ENCODE measurements at places on chromosomes 5 and 9.

- no peak for DNase-seq
- no peak overlapping the region for H3K4me3 ChIP-seq
- no peak overlapping the region for H3K27ac ChIP-seq
Observed at GRCh38 chr9:70117835-70118319, 74.2 kb downstream of the MAMDC2 start.

- no peaks in the 10 kb centered on the region for H3K27me3 ChIP-seq
- H3K4me1 ChIP-seq, result no peaks in the 10 kb centered on the region
- H3K36me3 ChIP-seq, result no peaks in the 10 kb centered on the region
- H3K27ac ChIP-seq, result no peak overlapping the region
- no peak overlapping the region for H3K4me3 ChIP-seq
Observed at GRCh38 chr9:68505681-68506409, 34.8 kb downstream of the TMEM252 start.

DNA sequence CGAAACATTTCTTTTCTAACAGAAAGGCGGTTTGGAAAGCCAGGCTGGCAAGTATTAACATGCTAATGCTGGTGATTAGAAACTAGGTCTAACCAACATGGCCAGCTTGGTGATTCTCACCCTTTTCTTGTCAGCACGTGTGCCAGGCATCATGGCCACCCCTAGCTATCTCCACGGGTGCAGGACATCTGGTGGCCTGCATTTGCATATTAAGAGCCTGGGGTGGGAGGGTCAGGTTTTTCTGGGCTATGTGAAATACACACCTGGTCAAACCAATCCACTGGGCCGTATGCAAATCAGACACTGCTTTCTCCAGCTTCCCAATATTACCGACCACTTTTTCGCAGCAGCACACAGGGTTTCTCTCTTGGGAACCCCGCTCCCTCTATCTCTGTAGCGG is 612.1 kb downstream of the PTPRD start:
- H3K4me3 ChIP-seq, result no peak overlapping the region
- no peaks in the 10 kb centered on the region for H3K36me3 ChIP-seq
- H3K27me3 ChIP-seq, result no peaks in the 10 kb centered on the region
- H3K27ac ChIP-seq, result no peak overlapping the region
- no peak for DNase-seq

- no peak overlapping the region for H3K27ac ChIP-seq
- no peaks in the 10 kb centered on the region for H3K27me3 ChIP-seq
- H3K4me3 ChIP-seq, result no peak overlapping the region
- no peaks in the 10 kb centered on the region for H3K36me3 ChIP-seq
- DNase-seq, result no peak
- H3K4me1 ChIP-seq, result no peaks in the 10 kb centered on the region
Observed at GRCh38 chr9:31582561-31582960, 801.9 kb upstream of the ACO1 start.

GRCh38 chr9:116313638-116314037 is 160.0 kb downstream of the PAPPA start:
- H3K4me3 ChIP-seq, result no peak overlapping the region
- no peak for DNase-seq
- H3K4me1 ChIP-seq, result peaks cover 12% of the 10 kb centered on the region

DNA sequence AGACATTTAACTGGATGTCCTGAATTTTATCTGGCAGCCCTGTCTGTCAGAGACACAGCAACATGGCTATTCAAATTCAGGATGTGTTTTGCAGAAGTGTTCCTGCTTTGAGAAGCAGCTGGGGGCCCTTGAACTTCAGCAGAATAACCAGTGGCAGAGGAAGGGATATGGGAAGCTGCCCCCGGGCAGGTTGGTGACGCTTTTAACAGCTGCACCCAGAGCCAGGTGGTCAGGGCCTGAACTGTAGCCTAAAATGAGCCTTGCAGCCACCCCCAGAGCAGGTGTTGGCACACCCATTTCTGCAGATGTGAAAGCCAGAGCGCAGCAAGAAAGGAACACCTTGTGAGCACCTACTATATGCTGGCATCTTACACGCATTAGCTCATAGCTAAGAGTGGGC is 128.7 kb upstream of the BOD1 start:
- H3K27ac ChIP-seq, result no peak overlapping the region
- no peak for DNase-seq
- no peaks in the 10 kb centered on the region for H3K36me3 ChIP-seq

DNA sequence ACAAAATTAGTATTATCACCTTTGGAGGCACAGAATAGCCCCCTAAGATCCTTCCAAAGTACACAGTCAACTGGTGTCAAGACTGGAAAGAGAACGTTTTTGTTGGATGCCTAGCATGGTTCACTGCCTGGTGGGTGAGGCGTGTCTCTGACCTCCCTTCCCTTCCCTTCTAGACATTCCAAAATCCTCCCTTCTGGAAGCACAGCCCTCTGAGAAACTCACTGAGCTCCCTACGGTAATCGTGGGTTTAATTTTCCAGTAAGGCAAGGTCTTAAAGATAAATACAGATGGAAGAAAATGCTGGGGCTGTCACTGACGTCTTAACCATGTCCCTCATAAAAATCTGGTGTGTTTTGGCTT is 138.8 kb downstream of the LIFR start:
- no peak for DNase-seq
- H3K27me3 ChIP-seq, result no peaks in the 10 kb centered on the region
- H3K4me1 ChIP-seq, result no peaks in the 10 kb centered on the region
- no peak overlapping the region for H3K4me3 ChIP-seq

- no peak overlapping the region for H3K4me3 ChIP-seq
- peaks cover 12% of the 10 kb centered on the region for H3K36me3 ChIP-seq
- peaks cover 54% of the 10 kb centered on the region for H3K4me1 ChIP-seq
- DNase-seq, result peak; percentile 49
- no peaks in the 10 kb centered on the region for H3K27me3 ChIP-seq
- H3K27ac ChIP-seq, result peak overlapping the region; percentile 82
Observed at GRCh38 chr5:75603371-75603770, 7.9 kb upstream of the ANKDD1B start.

DNA sequence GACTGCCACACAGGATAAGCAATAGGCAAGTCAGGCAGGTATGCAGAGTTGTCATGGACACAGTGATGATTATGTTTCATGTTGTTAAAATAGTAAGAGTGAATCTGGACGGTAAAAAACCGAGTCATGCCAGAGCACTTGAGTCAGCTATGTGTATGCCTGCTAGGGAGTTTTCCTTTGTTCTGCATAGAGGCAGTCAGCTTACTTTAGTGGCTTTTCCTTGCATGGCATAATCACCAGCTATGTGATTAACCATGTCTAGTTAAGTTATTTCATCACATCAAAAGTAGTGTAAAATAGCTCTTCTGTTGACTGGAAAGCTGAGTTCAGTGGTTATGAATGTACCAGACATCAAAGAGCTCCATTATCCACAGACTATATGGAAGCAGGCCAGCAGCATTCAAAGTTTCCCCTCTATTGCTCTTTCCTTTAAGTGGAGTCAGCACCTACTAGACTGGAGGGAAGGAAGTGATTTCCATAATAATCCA is 989.8 kb downstream of the TLE1 start:
- peak overlapping the region; percentile 50 for H3K27ac ChIP-seq
- no peaks in the 10 kb centered on the region for H3K27me3 ChIP-seq
- no peaks in the 10 kb centered on the region for H3K36me3 ChIP-seq
- H3K4me3 ChIP-seq, result no peak overlapping the region

DNA sequence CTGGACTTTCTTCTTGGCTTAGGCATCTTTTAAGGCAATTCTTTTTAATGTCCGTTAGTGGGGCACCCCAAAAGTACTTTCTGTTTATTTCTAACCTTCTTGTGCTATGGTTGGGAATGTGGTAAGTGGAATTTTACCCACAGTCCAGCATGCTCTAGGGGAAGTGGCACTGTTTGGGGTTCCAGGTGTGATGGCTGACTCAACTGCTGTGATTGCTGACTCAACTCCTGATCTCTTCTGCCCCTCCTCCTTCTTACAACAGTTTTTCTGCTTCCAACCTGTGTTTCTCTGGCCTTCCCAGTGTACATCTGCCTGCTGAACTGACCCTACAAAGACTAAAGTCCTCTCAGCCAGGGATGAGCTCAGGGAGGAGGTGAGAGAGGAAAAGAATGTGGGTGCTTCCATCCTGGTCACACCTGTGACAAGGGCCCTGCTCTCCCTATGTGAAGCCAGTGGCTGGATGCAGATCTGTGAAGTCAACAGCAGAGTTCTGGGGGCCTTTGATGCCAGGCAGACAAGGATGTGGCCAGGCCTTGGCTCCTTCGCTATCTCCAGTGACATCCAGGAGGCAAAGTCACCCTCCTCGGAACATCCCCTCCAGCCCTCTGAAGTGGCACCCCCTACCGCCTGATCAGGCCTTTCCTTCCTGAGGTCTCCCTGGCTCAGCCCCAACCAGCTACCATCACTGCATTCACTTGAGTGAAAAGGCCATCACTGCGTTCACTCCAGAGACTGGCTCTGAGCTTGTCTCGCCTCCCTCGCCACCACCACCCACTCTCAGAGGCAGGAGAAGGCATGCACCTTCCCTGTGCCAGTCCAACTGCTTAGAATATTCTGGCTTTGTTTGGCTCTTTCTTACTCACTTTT is 72.2 kb downstream of the C5orf15 start:
- no peak overlapping the region for H3K27ac ChIP-seq
- H3K36me3 ChIP-seq, result no peaks in the 10 kb centered on the region
- H3K27me3 ChIP-seq, result peaks cover 12% of the 10 kb centered on the region
- no peaks in the 10 kb centered on the region for H3K4me1 ChIP-seq
- DNase-seq, result no peak

DNA sequence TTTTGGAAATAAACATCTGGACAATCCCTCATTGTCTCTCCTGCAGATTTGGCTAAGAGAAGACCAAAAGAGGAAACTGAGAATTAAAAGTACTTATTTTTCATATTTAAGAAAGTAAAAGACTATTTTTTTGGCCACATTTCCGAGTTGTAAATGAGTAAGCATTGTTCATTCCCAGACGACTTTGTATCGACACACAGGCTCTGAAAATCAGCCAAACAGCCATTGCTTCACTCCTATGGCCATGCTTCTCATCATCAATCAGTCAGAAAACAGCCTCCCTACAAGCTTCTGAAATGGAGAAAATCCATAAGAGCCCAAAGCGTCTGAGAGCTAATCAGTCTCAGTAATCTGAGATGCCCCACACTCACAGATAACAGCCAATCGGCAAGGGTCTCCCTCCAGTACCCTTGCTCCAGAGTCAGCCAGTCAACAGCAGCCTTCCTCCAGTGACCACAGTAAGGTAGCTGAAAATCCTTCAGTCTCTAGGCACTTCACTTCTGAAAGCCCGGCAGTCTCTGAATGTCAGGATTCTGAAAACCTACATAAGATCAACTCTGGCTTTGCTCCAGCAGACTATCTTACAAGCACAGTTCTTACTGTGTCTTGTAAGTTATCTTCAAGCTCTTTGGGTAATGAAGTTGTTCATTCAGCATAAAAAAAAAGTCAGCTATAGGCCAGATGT is 30.9 kb downstream of the CDO1 start:
- DNase-seq, result no peak
- no peak overlapping the region for H3K27ac ChIP-seq
- H3K4me1 ChIP-seq, result no peaks in the 10 kb centered on the region
- H3K27me3 ChIP-seq, result peaks cover 19% of the 10 kb centered on the region
- H3K36me3 ChIP-seq, result no peaks in the 10 kb centered on the region

GRCh38 chr5:83172655-83173054 is 95.3 kb downstream of the XRCC4 start:
- H3K4me1 ChIP-seq, result no peaks in the 10 kb centered on the region
- H3K4me3 ChIP-seq, result no peak overlapping the region
- no peak overlapping the region for H3K27ac ChIP-seq
- DNase-seq, result no peak
- no peaks in the 10 kb centered on the region for H3K27me3 ChIP-seq
- H3K36me3 ChIP-seq, result no peaks in the 10 kb centered on the region
